ENCODE measurements at places on chromosomes 1 and 21.

- peak; percentile 43 for DNase-seq
These were observed 380.0 kb downstream of the DSCAM start for GRCh38 chr21:40466893-40467483.

- DNase-seq, result peak; percentile 3
These were observed 157.2 kb downstream of the KIF26B start for GRCh38 chr1:245311887-245312536.

- DNase-seq, result no peak
These were observed 19.5 kb downstream of the DUSP10 start for GRCh38 chr1:221722254-221723017.

- no peak for DNase-seq
These were observed 9.9 kb upstream of the LMO4 start for GRCh38 chr1:87318806-87319205.

Measured in common myeloid progenitor, CD34-positive (primary cell).